ENCODE measurements at places on chromosomes 5 and 9.

GRCh38 chr5:127298656-127299055 is 8.1 kb downstream of the MEGF10 start:
- peak; percentile 48 for DNase-seq

- no peak for DNase-seq
Measured at GRCh38 chr5:148386041-148386440, 2.3 kb downstream of the FBXO38 start.

- no peak for DNase-seq
Measured at GRCh38 chr5:104421431-104421830, 858.8 kb upstream of the NUDT12 start.

GRCh38 chr5:6350277-6351090 is 27.9 kb downstream of the MED10 start:
- no peak for DNase-seq

- DNase-seq: no peak
Measured at GRCh38 chr9:122042056-122042455, 51.1 kb downstream of the TTLL11 start.

GRCh38 chr5:124480964-124481363 is 265.5 kb downstream of the ZNF608 start:
- DNase-seq: no peak

DNA sequence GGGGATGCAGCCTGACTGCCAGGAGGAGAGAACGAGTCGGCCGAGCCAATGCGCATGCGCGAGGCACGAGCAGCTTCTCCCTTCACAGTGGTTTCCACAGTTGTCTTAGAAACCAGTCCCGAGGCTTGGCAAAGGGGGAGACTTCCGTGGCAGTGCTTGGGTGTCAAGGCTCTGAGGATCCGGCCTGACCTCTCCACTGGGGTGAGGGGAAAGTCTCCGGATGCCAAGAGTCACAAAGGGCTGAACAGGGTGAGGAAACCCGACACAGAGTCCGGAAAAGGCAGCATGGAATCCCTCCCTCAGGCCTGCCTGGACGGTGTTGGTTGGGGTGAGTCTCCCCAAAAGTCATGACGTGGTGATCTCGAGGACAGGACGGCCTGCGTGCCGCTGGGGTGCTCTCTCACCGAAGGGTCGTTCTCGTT is 475.5 kb downstream of the SPATA31A7 start:
- DNase-seq: no peak

- no peak for DNase-seq
Measured at GRCh38 chr9:70413464-70413798, 1.0 kb downstream of the KLF9 start.

DNA sequence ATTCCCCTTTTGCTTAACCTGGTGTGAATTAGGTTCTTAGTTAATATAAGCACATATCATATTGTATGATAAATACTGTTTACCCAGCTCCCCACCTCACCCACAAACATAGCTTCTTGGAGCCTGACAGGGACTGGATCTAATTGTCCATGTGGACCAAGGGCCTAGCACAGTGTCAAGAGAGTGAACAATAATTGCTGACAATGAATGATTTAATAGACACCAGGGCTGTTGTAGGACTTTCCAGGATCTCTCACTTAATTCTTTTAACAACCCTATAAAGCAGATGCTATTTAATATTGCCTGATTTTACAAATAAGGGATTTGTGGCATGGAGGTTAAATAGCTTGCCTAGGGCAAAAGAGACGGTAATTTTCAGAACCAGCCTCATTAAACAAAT is 24.8 kb downstream of the AK3 start:
- no peak for DNase-seq

- no peak for DNase-seq
Measured at GRCh38 chr5:180540050-180540694, 46.0 kb downstream of the CNOT6 start.

DNA sequence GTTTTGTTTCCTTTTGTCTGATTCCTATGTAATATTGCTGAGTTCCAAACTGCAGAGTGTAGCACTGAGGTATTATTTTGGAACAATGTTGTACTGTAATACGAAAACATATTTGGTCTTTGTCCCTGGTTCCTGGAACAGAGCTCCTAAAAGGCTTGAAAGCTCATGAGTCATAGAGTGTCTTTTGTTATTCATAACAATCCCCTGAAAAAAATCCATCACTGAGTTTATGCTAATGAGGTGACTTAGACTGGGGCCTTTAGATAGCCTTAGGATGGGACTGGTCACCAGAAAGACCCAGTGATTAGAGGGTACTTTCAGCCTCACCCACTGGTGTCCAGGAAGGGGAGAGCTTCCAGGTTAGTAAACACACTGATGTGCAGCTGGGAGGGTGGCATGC is 132.7 kb upstream of the POU5F2 start:
- DNase-seq: no peak

GRCh38 chr9:133845440-133845839 is 107.3 kb upstream of the SARDH start:
- DNase-seq: no peak

GRCh38 chr5:2038321-2039179 is 155.8 kb upstream of the IRX4 start:
- DNase-seq: peak; percentile 90

GRCh38 chr5:119276978-119277377 is 78.8 kb upstream of the TNFAIP8 start:
- no peak for DNase-seq

GRCh38 chr5:36655161-36655560 is 48.8 kb downstream of the SLC1A3 start:
- peak; percentile 42 for DNase-seq

DNA sequence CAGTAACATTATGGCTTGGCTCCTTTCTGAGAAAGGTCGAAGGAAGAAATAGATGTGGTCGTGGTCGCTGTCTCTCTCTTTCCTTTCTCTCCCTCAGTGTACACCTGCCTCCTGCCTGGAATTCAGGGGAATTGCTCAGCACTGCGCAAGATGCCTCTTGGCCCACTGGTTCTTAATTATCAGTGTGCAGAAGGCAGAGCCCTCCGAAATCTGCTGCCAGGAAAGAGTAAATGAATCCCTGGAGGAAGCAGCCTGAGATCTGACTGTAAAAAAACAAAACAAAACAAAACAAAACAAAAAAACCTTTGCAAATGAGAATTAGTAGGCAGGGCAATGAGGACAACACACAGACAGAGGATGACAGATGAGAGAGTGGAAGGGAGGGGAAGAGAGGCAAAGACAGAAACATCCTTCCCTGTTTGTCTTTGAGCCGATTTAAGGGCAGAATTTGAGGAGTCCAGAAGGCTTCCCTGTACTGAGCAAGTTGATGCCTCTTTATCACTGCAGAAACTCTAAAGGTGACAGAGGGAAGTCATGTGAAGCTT is 113.8 kb upstream of the PUM3 start:
- DNase-seq: no peak

- no peak for DNase-seq
Measured at GRCh38 chr5:41776435-41776834, 93.8 kb downstream of the OXCT1 start.

- no peak for DNase-seq
Measured at GRCh38 chr5:34657988-34658387, 1.9 kb downstream of the RAI14 start.

GRCh38 chr5:157593052-157593757 is 17.6 kb upstream of the ADAM19 start:
- peak; percentile 26 for DNase-seq

DNA sequence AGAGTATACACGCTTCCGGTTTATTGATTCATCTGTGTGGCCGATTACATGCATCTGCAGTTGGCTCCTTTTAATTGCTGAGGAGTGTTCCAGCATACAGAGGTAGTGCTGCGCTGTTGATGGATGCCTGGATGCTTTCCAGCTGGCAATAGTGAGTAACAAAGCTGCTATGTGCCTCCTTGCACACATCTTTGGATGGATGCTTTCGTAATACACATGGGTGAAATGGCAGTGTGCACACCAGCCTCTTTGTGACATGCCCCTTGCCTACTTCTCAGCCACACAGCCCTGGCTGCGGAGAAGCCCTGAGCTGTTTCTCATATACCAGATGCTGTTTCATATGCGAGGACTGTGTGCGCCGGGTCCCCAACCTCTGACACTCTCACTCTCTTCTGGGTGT is 151.0 kb downstream of the GADD45G start:
- no peak for DNase-seq

- no peak for DNase-seq
Measured at GRCh38 chr5:100826133-100826532, 76.9 kb downstream of the ST8SIA4 start.

DNA sequence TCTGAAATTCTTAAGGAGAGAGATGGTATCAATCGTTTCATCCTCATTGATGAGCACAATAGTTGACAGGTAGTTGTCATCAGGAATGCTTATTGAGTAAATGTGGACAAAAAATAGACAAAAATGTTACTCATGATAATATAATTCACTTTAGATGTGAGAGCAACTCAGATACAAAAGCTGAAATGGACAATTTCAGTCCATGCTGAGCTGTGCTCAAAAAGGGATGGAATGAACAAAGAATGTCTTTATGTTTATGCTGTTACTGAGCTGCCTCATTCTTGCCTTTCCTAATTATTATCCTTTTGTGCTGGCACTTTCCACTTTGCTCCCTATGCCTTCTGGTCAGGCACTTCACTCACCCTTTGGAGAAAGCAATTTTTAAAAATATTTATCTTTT is 49.5 kb downstream of the JAKMIP2 start:
- no peak for DNase-seq

GRCh38 chr5:167827766-167828165 is 463.7 kb upstream of the WWC1 start:
- DNase-seq: no peak

DNA sequence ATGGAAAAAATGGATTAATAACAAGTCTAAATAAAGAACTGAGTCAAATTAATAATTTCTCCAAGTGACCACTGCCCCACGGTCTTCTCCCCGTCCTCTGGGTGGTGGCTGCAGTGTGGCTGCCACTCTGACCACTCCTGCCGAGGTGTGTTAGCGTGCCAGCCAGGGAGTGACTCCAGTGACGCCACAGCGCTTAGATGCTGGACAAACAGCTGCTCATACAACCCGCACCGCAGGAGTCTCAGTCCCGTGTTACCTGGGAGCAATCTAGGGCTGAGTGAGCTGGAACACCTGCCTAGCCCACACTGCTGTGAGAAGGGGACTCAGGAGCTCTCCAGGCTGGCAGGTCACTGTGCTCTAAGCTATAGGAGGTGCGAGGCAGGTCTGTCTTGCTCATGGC is 10.2 kb downstream of the MAPK9 start:
- no peak for DNase-seq

DNA sequence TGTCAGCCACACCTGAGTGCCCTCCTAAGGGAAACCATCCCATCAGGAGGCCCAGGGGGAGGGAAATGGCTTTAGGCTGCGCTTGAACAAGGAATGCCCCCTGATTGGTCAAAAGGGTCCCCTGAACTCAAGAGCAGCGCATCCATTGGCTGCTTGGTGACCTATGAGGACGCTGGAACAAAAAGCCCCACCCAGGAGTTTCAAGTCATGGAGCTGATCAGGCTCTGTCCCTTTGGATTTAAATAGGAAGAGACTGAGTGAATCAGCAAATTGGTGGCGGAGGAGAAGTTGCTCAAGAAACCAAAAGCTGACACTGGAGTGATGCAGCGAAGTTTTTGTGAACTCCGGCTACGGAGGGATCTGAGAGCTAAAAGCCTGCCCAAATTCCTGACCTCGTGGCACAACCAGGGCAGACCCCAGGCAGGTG is 66.7 kb downstream of the SMIM23 start:
- DNase-seq: no peak

DNA sequence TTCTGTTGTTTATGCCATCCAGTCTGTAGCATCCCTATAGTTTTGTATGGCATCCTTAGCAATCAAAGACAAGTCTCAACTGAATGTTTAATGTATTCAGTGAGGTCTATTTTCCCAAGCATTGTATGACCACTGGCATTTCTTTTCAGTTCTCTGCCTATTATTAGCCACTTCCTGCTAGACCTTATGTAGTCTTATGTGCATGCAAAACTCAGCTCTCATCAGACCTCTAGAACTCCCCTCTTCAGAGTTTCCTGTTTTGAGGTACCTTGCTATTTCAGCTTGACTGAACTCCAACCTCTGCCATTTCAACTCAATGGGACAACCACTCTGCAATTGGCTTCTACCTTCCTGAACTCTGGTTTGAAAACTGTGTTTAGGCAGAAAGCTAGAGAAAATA is 113.2 kb downstream of the SLC25A46 start:
- no peak for DNase-seq

GRCh38 chr5:116418016-116418415 is 156.6 kb downstream of the SEMA6A start:
- DNase-seq: no peak

DNA sequence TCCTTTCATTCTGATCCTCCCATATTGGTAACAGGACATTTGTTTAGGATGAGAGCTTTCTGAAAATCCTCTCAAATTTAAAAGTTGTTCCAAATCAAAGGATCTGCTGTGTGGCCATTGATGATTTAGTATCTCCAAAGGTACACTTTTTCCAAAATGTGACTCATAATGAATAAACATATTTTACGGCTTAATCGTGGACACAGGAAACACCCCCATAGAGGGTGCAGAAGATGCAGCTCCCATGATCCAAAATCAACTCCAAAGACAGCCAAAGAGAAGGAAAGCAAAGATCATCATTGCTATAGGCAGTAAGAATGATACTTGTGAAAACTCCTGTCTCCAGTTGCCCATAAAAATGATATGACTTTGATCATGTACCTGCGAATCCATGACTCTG is 239.7 kb downstream of the PIK3R1 start:
- no peak for DNase-seq

DNA sequence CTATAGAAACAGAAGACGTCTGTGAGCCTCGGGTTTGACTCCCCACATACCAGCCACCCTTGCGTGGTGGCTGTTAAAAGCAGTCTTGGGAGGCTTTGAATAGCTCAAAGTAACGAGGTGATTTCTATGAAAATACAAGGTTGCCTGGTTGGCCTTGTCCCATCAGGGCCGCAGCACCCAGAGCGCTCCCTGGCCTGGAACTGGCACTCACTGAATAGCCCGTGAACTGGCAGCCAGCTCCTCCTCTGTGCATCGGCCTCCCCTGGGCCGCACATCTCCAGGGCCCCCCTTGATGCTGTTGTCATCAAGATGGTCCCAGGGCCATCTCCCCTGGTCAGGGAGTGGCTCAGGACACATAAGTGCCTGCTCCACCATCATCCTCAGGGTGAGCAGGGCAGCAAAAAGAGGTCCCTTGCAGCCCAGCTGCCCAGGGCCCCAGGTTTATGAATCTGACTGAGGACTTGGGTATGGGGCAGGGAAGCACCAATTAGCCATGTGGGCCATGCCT is 144.6 kb upstream of the PPP1R26 start:
- DNase-seq: no peak

DNA sequence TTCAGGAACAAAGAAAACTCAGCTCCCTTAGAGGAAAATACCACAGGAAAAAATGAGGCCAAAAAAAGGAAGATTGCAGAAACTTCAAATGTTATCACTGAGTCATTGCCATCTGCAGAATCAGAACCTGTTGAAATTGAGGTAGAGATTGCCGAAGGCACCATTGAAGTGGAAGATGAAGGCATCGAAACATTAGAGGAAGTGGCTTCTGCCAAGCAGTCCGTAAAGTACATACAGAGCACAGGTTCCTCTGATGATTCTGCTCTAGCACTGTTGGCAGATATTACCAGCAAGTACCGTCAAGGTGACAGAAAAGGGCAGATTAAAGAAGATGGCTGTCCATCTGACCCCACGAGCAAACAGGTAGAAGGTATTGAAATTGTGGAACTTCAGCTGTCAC is 30.8 kb upstream of the NIM1K start:
- no peak for DNase-seq
